Aorta (tissue), 5 donors: ENCODE measurements at places on chromosomes 16 and 17.

- peak; percentile 71 for DNase-seq
Observed at GRCh38 chr17:79951361-79952264, 84.1 kb downstream of the TBC1D16 start.

DNA sequence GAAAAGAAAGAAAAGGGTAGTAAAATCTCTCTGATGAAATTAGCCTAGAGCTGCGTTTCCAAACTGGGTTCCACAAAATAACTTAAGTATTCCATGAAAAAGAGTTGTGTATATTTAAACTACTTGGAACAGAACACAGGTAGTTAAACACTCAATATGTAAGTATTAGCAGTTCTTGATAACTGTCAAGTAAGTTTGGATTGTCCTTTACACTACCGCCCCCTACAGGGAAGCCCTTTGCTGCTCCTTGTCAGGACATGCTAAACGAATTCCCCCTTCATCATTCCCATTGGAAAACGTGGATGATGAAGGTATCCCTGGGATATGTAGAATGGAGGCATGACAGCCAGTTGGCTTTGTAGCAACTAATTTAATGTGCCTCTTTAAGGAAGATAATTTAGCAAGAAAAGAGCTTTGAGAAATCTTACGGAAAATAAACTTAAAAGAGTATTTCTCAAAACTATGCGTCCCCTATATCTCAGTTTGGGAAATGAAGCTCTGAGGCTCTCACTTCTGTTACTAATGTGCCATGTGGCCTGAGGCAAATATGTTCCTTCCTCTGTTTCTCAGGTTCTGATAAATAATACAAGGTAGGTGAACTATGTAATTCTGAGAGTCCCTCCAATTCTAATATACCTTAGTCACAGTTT is 18.8 kb downstream of the NCBP3 start:
- no peak for DNase-seq

DNA sequence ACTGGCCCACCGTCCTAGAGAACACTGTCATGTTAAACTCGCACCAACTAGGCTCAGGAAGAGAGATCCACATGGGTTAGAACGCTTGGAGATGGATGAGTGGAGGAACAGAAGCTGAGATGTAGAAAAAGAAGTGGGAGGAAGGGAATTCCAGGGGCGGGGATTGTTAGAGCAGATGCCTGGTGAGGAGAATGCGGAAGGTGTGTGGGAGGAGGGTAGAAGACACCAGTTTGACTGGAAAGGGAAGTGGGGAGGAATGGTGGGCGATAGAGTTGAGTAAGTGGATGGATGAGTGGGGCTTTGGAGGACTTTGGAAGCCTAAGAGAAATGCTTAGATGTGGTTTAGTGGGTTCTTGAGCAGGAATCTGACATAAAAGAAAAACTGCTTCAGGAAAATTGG is 37.4 kb downstream of the DHX38 start:
- no peak for DNase-seq

GRCh38 chr17:4845118-4845517 is 12.0 kb downstream of the MINK1 start:
- DNase-seq, result no peak

DNA sequence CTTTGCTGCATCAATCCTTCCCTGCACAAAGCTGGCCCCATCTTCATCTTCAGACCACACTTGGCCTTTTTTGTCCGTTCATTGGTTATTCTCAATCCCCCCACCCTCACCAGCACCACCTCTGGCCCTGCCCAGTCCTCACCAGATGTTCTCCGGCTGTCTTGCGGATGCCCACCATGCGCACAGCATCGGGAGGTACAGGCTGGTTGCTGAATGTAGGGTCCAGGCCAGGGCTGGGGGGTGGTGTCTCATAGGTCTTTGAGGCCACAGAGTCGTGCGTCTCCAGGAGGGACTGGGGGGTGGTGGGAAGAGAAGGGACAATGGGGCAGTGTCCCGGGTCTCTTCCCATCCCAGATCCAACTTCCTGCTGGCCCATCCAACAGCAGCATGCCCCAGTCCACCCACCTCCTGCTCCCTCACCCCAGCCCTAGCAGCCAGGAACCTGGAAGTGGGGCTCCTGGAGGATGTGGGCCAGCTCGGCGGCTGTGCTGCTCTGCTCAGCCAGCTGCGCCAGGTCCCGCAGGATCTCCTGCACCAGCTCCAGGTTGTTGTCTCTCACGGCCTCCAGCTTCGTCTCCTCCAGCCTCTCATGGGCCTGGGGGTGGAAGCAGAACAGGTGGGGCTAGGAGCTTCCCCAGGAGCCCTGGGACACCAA is 24.4 kb downstream of the MPP2 start:
- DNase-seq, result no peak

GRCh38 chr16:48574140-48574539 is 35.8 kb downstream of the N4BP1 start:
- DNase-seq, result no peak

- no peak for DNase-seq
Observed at GRCh38 chr16:11046382-11046931, 102.1 kb downstream of the CLEC16A start.

- peak; percentile 71 for DNase-seq
Observed at GRCh38 chr16:1825864-1826690, 548 bp downstream of the HAGH start.

DNA sequence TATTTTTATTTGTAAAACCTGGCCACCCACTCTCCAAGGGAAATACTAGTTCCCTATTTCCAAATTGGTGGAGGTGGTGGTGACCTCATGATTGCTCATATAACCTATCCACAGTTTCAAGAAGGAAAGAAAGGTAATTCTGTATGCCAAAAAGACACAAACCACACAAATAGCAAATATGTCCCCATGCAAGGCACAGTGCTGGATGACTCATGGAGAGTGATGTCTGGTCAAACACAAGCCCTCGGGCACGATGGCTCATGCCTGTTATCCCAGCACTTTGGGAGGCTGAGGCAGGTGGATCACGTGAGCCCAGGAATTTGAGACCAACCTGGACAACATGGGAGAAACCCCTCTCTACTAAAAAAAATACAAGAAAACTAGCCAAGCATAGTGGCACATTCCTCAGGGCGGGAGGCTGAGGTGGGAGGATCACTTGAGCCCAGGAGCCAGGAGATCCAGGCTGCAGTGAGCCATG is 64.2 kb downstream of the GNA13 start:
- no peak for DNase-seq

DNA sequence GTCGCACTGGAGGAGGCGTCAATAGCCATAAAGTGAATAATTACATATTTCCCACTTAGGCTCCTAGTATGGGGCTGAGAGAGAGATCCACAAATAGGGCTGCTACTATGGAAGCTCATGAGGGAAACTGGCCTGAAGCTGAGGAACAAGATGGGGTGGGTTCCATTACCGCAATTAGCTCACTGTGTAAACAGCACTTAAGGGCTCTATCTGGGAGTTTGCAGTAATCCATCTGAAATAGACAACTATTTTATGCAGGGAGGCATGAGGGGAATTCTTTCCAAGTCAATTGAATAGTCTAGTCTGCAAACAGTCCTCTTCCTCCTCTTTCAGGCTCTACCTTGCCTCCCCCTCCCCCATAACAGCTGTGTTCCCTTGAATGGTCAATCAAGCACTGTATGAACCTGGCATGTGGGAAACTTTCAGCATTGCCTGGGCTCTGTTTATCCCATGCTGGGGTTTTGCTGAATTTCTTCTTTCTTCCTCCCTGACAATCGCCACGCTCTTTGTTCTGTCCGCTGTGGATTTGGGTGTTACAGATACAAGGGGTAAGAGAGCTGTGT is 56.1 kb upstream of the MAF start:
- no peak for DNase-seq

- no peak for DNase-seq
Observed at GRCh38 chr16:84616515-84616914, 1.4 kb downstream of the COTL1 start.

DNA sequence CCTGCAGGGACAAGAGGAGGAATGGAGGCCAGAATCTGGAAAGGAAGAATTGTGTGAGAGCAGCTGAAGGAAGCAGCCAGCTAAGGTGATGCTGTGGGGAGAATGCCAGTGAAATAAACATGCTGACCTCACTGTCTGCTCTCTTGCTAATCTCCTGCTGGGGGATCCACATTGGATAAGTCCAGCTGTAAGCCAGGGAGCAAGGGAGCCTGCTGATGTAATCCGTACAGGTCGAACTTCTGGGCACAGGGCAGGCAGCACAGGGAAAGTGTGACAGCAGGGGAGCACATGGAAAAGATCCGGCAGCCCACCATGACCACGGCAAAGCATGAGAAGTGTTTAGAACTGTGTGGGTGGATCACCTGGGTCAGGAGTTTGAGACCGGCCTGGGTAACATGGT is 7.5 kb upstream of the XPO6 start:
- no peak for DNase-seq

DNA sequence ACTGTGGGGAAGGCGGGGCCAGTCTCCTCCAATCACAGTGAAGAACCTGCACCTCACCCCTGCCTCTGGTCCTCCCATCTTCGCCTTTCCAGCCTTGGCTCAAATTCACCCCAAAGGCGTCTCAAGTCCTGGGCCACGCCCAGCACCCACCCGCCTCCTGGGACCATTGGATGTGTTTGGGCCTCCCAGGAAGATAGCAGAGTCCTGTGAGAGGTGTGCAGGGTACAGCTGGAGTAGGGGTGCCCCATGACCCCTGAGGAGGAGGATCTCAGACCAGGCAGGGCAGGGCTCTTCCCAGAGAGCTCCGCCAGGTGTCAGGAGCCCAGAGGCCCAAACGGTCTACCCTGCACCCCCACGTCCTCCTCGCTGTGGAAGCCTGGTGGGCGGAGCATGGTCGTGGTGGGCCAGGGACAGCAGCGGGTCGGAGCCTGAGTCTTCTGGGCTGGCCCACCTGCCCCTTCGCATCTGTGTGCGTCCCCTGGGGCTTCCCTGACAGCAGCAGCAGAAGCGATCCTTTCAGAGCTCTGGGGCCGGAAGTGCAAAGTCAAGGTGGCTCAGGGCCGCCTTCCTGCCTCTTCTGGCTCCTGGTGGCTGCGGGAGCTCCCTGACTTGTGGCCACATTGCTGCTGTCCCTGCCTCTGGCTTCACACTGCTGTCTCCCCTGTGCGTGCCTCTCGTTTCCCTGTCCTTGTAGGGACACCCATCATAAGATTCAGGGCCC is 34.9 kb upstream of the ZNF469 start:
- DNase-seq, result peak; percentile 34

- DNase-seq, result no peak
Observed at GRCh38 chr17:15340966-15341365, 431 bp downstream of the TEKT3 start.

DNA sequence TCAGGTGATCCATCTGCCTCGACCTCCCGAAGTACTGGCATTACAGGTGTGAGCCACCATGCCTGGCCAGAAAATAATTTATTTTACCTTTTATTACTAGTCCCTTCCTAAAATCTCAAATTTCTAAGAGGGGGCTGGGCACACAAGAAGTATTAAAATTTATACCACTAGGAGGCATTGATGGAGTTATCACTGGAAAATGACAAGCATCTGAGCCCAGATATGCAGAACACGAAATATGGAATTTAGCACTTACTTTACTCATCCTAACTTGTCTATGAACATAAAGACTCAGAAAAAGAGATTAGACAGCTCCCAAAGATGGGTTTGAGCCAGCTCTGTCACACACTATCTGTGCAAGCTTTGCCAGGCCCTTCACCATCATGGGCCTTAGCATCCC is 46.4 kb downstream of the STAT5A start:
- no peak for DNase-seq

- DNase-seq, result peak; percentile 85
Observed at GRCh38 chr17:35726127-35726952, 5.1 kb upstream of the RASL10B start.

- DNase-seq, result no peak
Observed at GRCh38 chr17:62600805-62601204, 26.7 kb upstream of the MRC2 start.

DNA sequence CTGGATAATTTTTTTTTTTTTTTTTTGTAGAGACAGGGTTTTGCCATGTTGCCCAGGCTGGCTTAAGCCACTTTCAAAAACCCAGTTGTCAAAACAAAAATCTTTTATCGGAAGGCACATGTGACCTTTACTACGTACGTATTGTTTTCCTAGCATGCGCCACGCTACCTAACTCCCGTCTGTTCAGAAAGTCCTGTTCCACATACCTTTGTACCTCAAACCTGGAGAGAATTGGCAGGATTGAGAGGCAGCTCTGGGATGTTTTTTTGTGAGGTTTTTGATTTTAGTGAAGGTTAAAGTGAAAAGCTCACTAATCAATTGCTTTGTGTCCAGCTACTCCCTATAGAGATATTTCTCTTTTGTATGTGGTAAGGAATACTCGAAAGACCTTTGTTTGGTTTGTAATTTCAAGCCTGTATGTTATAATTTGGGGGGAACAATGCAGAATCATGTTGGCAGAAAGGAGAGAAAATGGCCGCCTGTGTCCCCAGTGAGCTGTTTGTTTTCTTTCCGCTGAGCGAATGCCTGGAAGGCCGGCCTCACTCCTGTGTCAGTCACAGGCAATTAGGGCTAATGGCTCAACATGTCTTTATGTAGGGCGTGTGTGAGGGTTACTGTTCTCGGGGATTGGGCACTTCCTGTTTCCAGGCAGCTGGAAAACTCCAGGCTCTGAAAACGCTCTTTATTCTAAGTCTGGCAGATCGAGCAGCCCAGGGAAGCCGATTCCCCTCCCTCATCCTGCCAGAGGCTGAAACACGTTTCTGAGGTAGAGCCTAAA is 60.8 kb upstream of the CLEC18A start:
- peak; percentile 81 for DNase-seq

DNA sequence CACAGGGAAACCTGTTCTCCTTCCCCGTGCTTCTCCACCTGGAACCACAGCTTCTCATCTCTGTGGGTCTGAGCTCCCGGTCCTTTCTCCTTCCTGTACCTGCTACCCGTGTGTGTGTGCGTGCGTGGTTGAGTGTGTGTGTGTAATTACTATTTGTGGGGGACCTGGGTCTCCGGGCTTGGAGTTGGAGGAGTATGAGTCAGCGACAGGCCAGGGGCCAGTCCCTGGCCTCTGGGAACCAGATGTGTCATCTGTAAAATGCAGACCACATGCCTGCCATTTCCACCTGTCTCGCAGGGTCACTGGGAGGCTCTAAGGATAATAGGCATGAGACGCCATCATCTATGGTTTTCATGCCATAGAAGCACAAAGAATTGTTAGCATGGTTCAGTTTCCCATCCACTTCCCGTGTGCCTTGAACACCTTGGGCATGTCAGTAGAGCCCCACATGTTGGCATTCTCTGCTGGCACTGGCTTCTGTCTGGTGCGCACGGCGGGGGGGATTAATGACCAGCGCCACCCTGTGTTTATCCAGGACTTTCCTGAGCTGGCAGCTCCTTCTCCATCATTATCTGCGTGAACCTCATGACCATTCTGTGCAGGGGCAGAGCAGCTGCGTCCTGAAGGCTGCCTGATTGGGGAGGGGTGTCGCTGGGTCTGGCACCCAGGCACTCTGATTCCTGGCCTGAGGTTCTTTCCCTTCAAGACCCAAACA is 1.5 kb downstream of the ZNF205 start:
- DNase-seq, result no peak

GRCh38 chr16:17013038-17013437 is 457.7 kb downstream of the XYLT1 start:
- no peak for DNase-seq

DNA sequence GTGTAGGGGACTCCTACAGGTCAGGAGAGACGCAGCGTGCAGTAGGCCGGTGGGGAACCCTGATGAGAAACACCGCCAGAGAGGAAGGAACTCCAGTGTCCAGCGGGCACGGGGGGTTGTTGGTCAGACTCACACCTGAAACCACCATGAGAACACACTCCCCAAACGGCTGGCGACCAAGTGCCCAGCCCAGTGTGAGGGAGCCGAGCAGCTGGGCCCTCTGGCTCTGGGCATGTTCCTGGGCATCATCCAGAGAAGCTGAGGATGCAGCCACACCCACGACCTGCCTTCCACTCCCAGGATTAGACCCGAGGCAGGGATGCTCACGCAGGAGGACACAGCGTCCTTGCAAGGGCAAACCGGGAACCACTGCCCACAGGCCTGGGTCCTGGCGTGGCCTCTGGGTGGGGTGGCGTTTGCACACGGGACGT is 108.3 kb upstream of the ZNF750 start:
- DNase-seq, result peak; percentile 66
